ENCODE measurements at places on chromosomes 2 and 18. TPM values are rescaled to one million over a fixed set of nuclear protein-coding genes. Genes with fewer than 3 reads are reported as not detected.

The HOXD1 gene
- total RNA-seq = 10.0 TPM

The TUBA4B gene
- not detected for total RNA-seq

The NTSR2 gene
- total RNA-seq = not detected

The NEB gene
- 0.60 TPM for total RNA-seq

The FSIP2 gene
- total RNA-seq = under 0.01 TPM

The C1QL2 gene
- total RNA-seq = not detected

The LYPD6B gene
- 0.11 TPM for total RNA-seq

The SLC66A3 gene
- total RNA-seq = 45.0 TPM

The TMEM18 gene
- 14.1 TPM for total RNA-seq

The CFAP65 gene
- total RNA-seq = not detected

The KLHL14 gene
- total RNA-seq = 0.98 TPM

The FKBP7 gene
- total RNA-seq = 20.3 TPM

The SKOR2 gene
- total RNA-seq = not detected

The RAB6C gene
- not detected for total RNA-seq

The HMSD gene
- total RNA-seq = not detected

The SLC20A1 gene
- total RNA-seq = 11.7 TPM

The SERPINB3 gene
- total RNA-seq = not detected

The HES6 gene
- 0.77 TPM for total RNA-seq

The CCBE1 gene
- total RNA-seq = 0.09 TPM

The UGT1A10 gene
- not detected for total RNA-seq

The PTMA gene
- 968 TPM for total RNA-seq

The KIAA1328 gene
- total RNA-seq = 4.6 TPM

The FNDC4 gene
- total RNA-seq = 8.3 TPM

The HOXD4 gene
- total RNA-seq = 3.5 TPM

The TBR1 gene
- under 0.01 TPM for total RNA-seq

The OR6B2 gene
- not detected for total RNA-seq

The UBE2E3 gene
- 18.7 TPM for total RNA-seq

The ARHGEF4 gene
- total RNA-seq = 0.98 TPM

The MSTN gene
- total RNA-seq = 0.11 TPM

The LANCL1 gene
- 17.9 TPM for total RNA-seq

The NPAS2 gene
- 5.4 TPM for total RNA-seq

The IL1B gene
- not detected for total RNA-seq

The UXS1 gene
- 16.0 TPM for total RNA-seq

The ASXL3 gene
- under 0.01 TPM for total RNA-seq

The SKA1 gene
- total RNA-seq = 1.8 TPM

The ALKAL2 gene
- not detected for total RNA-seq

The REG3G gene
- not detected for total RNA-seq

The HOXD11 gene
- total RNA-seq = 0.11 TPM
